ENCODE measurements at places on chromosomes 11 and 22.

DNA sequence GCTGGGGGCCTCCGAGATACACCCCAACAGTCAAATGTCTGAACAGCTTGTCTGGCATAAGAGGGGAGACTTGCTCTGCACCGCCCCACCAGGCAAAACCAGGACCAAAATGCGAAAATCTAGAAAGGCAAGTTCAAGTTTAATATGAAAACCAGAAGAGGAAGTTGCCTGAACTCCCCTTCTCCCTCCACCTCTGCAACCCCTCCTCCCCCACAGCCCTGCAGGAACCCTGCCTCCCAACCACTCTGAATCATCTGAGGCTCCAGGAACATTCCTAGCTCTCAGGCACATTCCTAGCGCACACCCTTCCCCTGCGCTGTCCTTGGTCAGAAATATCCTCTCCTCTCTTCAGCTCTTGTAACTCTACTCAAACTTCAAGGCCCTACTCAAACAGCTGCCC is 36.7 kb downstream of the ISX start:
- DNase-seq, result no peak

GRCh38 chr22:44026066-44026629 is 2.0 kb downstream of the PARVB start:
- DNase-seq, result no peak

- peak; percentile 76 for DNase-seq
Measured at GRCh38 chr11:65558002-65558929, at the start of gene LTBP3. Gene LTBP3, minus strand, starts transcription at chr11:65558359. Its CDS starts 400 bp downstream, at chr11:65557959.

DNA sequence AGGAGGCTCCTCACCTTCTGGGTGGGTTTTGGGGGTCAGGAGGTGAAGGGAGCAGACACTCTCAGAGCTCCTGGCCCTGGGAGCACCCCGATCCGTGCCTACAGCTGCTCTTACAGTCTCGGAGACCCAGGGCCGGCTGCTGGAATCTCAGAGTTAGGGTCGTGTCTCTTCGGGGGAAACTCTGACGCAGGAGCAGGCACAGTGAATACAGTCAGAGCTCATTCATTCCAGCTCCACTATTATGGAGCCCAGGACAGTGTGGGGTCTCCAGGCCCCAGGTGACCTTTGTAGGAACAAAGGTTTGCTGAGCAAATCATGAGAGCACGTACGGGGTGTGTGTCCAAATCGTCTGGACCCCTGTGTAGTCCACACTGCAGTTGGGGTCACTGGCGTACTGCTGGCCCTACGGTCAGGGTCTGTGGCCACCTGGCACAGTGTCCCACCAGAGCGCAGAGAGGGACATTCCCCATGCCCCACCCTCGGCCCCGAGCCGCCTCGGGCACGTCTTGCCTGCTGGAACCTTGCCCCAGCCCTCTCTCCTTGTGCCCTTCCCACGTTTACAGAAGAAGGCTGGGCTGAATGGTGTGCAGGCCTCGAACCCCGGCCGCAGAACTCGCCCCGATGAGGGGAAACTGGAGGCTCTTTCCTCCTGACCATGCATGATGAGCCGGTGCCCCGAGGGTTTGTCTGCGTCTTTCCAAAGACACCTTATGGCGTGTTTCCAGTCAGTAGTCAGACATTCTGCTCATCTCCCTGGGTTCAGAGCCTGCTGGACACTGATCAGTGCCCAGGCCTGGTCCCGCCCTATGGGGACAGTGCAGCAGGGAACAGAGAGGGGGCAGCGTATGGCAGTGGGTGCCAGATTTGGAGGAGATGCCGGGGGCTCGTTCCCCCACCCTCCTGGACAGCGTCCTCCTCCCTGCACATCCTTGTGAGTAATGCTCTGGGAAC is 1166.6 kb downstream of the BRD1 start:
- no peak for DNase-seq

DNA sequence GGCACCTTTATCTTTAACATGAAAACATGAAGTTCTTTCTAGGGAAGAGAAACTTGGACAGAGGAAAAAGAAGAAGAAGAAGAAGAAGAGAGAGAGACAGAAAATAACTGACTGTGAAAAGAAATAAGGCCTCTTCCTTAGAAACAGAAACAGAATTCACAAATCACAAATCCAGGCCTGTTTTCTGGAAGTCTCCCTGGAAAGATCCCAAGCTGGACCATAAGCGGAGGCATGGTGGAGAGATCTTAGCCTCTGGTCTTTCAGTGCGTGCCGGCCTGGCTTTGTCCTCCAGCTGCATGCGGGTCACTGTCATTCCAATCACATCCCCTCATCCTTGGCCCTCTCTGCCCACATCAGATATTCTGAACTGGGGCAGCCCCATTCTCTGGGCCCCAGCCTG is 6.9 kb downstream of the FXYD6 start:
- DNase-seq, result no peak
